ENCODE measurements at places on chromosomes 12 and 14.
A peak's percentile ranks its signal among the peaks of the same experiment; 100 is the strongest.

DNA sequence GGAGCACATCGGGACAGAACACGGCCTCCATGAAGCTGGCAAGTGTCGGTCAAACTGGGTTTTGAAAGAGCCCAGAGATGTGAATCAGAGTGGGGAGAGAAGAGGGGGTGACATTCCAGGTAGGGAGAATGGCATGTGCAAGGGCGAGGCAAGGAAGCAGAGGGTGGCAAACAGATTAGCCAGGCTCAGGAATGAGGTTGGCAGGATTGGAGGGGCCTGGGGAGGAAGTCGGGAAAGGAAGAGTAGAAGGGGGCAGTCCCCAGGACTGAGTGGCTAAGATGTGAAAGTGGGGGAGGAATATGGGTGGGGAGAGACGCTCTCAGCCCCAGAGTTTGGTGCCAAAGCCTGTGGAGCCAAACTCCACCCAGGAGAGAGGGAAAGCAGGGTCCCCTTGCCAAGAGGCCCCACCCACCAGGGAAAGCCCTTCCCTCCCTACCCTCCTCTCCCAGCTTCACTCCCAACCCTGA, 5.5 kb upstream of the HDAC7 start:
- no peak for DNase-seq

GRCh38 chr14:85514487-85514886, 15.5 kb upstream of the FLRT2 start:
- no peak for DNase-seq

DNA sequence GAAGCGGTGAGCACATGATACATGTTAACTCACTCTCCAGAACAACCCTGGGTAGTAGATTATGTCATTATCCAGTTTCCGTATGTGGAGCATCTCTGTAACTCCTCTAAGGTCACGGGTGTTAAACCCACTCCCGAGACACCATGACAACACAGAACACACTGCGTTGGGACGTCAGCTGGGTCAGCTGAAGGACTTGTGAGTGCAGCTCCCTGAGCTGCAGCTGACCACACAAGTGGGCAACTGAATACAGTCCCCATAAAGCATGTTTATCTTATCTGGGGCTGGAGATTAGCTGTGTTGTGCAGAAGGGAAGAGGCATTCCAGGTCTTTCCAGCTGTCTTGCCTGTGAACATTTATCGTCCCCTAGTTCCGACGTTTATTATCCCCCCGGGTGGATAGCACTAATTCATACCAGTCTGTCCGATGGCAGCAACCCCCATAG, 211.5 kb downstream of the CHST11 start:
- DNase-seq = no peak

DNA sequence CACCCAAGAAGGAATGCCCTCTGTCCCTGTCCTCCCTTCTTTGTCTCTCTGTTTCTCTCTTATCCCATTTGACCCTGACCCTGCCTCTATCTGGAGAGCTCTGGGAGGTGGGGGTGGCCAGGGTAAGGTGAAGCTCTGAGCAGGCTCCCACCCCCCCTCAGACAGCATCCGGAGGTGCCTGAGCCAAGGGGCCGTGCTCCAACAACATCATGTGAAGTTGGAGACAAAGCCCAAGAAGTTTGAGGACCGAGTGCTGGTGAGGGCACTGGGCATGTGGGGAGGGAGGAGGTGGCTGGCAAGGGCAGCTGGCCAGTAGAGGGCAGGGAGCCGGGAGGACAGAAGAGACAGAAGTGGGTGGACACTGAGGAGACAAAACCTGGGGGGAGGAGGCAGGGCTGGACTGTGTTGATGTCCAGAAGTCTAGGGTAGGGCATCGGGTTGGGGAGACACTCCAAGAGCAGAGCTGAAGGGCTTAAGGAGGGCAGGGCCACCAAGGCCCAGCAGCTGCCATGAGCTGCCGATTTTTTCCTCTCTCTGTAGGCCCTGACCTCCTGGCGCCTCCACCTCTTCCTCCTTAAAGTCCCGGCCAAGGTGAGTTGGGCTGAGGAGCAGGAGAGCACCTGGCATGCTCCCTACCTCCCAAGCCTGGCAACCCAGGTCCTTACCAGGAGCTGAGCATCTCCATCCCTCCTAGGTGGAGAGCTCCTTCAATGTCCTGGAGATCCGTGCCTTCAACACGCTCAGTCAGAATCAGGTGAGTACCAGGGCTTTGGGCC, 1.9 kb downstream of the CARMIL3 start:
- no peak for DNase-seq

DNA sequence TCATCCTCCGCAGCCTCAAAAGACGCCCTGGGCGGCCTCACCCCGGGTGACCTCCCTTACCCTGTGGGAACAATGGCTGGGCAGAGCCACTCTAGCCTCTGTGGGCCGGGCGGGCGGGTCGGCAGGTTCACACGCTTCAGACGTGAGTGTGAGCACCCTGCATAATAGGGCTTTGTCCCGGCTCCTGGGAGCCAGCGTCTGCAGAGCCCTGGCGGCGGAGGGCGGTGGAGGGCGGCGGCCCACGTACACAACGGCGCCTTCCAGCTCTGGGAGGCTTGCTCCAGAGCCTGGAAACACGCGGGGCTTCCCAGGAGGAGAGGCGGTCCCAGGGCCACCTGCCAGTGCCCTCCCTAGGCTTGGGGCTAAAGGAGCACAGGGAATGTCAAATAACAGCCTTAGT, 205.6 kb downstream of the BCL11B start:
- DNase-seq = no peak

DNA sequence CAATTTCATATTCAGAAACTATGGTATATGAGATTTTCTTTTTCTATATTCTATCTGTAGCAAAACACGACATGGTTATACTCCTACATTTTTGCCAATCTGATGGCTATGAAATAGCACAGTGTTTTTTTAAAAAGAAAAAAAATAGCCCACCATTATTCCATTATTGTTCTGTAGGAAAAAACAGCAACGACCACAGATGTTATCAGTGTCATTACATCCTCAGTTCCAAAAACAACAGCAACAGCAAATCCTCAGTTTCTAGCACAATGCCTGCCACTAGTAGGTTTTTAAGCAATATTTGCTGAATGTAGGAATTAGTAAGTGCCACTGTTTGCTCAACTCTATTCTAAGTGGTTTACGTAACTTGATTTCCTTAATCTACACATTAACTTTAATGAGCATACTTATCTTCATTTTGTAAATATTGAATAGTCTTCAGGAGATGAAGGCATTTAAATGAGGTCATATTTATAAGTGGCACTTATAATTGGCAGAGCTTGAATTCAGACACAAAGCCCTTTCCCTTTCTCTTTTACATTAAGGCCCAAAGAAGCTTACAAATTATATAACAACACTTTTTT, 8.3 kb downstream of the RNASE6 start:
- no peak for DNase-seq

DNA sequence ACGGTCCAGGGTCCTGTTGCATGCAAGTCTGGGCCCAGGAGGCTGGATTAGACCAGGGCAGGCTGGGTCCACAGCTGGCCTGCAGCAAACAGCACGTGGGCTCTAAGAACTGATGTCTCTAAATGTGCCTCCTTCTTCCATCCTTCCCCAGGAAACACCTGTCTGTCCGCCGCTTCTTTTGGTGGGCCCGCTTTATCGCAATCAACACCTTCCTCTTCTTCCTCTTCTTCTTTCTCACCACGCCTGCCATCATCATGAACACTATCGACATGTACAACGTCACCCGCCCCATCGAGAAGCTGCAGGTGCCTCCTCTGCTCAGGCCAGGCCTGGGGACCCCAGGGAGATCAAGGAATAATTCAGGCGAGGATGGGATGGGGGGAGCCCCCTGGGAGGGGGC, 28.3 kb downstream of the NGB start:
- DNase-seq = no peak

DNA sequence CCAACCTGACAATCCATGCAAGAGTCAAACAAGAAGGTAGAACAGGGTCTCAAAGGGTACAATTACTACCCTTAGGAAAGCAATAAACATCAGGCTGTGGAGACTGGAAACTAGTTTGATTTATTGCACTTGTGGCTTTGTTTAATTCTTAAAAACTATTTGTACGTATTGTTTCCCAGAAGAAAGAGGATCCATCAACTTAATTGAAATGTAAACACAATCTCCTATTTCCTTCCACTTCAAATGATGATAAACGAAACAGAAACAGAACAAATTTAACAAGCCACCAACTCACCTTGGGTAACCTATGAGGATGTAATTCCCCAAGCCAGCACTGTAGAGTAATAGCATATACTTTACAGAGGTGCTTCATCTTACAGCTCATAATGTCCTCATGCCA, 8.0 kb downstream of the STXBP6 start:
- DNase-seq = no peak

DNA sequence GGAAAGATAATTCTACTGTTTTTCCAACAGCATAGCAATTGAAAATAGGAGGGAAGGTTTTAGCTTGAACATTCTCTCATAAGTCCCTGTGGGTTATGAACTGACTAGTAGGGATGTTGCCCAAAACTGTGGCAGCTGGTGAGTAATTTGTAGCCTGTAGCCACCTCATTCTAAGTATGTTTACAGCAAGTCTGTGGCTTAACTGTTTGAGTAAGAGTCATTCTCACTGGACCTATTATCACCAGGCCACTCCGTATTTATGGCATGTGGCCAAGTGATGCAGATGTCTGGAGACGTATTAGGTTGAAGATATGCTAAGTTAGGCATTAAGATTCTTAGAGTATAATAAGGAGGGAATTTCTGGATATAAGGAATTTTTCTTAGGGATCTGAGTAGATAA, 458.3 kb downstream of the ETNK1 start:
- peak; percentile 13 for DNase-seq

DNA sequence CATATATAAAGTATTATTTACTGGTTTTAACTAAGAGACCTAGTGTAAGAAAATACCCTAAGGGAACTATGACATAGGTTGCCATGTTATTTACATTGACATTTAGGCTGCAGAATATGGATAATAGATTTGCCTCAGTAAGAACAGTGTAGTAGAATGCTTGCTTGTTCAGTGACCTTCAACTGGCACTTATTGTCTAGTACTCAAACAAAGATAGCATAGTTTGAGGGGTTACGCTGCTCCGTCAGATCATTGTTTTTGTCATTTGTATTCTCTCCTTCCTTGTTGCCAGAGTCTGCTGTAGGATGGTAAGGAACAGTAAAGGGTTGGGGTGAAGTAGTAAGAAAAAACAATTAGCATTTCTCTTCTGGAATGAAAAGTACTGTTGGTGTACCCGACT, 33.2 kb downstream of the TOGARAM1 start:
- no peak for DNase-seq

DNA sequence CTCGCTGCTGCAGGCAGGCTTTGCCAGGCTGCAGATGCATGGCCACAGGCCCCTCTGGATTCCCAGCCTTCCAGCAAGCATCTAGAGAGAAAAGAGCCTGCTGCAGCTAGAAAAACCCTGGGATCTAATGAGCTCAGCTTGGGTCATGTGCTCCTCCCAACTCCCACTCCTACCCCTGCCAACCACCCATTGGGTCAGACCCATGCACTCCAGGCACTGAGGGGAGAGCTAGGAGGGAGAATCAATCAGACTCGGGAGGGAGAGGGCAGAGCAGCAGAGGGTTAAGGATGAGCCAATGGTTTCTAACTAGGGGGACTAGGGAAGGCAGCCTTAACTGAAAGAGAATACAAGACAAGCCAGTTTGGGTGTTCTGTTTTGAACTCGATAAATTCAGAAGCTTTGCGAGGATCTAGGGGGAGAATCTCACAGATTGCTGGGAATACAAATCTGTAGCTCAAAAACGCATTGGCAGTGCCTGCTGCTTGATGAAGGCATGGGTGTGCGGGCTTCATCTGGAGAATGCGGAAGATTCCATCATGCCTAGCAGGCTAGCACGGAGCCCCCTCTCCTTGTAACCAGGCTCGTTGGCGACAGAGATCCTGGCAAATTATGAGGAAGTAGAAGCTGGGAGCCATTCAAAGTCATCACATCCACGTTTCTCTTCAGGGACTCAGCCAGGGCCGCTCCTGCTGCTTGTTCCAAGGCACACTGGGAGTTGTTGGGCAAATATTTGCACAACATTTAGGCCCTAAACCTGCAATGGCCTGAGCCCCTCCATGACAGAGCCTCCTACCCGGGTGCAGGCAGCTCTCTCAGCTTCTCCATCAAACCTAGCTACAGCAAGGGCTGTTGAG, 56.4 kb downstream of the VCPKMT start:
- DNase-seq = peak; percentile 35

- no peak for DNase-seq
These were observed 5.5 kb upstream of the HOXC11 start for GRCh38 chr12:53967421-53967925.

DNA sequence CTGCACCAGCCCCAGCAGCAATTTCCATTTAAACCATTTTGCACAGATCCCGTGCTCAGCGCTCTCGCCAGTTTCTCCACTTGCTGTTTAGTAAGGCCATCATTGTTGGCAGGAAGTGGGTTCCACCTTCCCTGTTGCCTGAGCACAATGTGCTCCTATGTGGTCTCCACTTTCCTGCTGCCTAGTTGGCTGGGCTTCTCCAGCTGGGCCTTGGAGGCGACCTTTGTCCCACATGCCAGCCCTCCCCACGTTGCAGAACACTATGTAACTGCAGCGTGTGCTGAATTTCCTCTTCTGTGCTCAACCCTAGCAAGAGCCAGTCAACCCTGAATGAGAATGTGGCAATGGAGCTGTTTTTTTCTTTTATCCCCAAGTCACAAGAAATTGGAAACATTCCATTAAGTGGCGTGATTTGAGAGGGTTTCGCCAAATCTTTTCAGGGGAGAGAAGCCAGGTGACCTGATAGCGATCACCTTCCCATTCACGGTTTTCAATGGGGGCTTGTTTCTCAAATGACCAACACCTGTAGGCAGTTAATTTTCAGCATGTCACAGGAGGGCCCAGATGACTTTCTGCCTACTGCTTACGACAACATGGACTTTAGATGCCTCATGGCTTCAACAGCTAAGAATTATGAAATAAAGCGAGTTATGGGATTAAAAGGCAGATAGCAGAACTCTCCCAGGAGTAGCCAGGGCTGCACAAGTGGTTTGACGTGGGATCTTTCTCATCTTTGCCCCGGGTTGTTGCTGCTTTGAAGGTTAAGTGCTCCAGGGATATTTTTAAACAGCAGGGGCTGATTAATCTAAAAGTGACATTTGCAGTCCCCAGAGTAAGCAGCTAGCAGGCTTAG, at the start of gene ACACB:
Gene ACACB, plus strand, starts transcription at position 830 of the 853 bp plus-strand sequence. CDS start 22,819 bp downstream, outside the sequence.
- DNase-seq = peak; percentile 71

DNA sequence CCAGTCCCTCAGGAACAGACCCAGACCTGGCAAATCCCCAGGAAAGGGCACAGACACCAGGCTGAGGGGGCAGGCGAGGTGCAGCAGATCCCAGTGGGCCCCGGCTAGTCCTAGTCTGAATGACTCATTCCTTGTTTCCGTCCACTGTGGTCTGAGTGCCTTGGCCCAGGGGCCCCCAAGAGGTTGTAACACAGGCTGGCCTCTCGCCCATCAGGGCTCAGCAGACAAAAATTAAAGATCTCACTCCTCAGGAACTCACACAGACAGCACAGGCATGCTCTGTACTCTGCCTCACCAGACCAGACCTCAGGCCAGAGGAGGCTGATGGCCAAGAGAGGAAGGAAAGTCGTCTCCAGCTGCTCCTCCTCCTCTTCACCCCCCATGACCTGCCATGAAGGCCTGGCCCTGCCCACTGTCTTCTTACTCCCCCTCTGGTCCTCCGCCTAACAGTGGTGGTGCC, 7.7 kb upstream of the LTBP2 start:
- DNase-seq = peak; percentile 46
